ENCODE measurements at places on chromosomes 6 and 20.

DNA sequence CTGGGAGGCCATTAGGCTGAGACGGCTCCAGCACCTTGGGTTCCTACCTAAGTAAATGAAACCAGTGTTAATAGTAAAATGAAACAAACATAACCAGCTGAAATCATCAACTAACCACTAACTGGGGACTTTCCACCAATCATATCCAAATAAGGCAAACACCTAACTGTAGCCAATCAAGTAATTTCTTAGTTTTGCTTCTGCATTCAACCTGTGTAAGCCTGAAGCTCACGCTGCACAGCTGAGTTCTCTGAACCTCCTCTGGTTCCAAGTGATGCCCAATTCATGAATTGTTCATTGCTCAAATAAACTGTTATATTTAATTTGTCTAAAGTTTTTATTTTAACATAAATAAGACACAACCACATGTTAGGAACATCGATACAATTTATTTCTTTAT is 22.5 kb downstream of the KLHL32 start:
- peak; percentile 56 for DNase-seq

GRCh38 chr20:44336086-44336485 is 757 bp upstream of the R3HDML start:
- no peak for DNase-seq

DNA sequence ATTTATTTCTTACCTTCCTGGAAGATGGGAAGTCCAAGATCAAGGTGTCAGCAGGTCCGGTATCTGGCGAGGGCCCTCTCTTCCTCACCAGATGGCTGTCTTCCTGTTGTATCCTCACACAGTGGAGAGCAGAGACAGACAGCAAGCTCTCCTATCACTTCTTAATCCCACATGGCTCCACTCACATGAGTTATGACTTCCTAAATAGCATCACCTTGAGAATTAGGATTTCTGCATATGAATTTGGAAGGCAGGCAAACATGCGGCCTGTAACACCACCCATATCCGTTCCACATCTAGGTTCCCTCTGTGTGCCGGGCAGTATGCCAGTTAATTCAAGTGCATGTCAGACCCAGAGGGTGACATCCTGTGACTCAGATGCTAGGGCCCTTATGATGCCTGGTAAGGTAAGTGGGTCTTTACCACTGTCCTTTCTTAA is 2.1 kb downstream of the RAET1E start:
- peak; percentile 77 for DNase-seq

DNA sequence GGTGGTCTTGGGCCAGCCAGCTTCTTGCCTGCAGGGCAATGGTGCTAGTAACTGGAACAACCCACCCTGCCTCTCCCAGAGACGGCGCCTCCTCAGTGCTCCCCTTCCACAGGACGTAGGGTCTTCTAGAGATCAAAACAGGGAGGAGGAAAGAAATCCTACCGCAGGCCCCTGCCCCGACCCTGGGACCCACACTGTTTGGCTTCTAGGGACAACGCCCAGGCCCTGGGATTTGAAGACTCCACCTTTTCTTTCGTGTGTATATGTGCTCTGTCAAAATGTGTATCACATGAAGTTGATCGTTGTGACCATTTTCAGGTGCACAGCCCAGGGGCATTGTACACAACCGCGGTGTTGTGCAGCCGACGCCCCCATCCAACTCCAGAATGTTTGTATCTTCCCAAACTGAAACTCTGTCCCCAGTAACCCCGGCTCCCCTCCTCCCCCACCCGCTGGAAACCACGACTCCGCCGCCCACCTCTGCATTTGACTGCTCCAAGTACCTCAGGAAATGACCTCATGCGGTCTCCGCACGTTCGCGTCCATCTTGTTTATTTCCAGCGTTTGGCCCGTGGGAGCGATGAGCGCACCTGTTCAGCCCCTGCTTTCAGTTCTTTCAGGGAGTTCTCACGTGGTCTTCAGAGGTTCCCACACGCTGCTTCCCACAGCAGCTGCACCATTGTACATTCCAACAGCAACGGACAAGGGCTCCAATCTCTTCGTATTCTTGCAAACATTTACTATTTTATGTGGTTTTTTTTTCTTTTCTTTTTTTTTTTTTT is 3.4 kb upstream of the BHLHE23 start:
- DNase-seq = peak; percentile 46

- no peak for DNase-seq
Measured at GRCh38 chr6:91088515-91088914, 501.6 kb upstream of the MAP3K7 start.

GRCh38 chr6:14365393-14365792 is 247.8 kb downstream of the CD83 start:
- peak; percentile 7 for DNase-seq

DNA sequence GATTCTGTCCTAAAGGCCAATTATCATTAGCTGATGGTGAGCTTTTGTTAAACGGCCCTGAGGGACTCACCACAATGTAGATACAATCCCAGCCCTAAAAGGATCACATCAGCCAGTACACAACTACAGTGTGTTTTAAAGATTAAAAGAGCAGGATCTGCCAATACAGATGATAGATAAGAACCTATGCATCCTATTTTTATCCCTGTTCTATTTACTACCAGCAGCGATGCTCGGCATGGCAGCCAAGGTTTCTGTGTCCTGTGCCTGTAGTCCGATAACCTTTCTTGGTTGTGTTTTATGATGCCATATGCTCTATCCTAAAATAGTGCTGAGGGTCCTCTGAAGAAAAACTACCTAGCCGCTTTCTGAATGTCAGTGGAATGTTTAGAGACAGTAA is 289.4 kb downstream of the PHACTR1 start:
- no peak for DNase-seq

DNA sequence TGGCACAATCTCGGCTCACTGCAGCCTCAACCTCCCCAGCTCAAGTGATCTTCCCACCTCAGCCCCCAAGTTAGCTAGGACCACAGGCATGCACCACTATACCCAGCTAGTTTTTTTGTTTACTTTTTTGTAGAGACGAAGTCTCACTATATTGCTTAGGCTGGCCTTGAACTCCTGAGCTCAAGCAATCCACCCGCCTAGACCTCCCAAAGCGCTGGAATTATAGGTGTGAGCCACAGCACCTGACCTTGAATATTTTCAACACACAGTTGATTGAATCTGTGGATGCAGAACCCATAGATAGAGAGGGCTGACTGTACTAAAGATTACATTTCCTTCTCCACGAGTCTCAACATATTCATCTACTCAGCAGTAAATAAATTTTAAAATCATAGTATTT is 15.6 kb downstream of the CDK19 start:
- no peak for DNase-seq

DNA sequence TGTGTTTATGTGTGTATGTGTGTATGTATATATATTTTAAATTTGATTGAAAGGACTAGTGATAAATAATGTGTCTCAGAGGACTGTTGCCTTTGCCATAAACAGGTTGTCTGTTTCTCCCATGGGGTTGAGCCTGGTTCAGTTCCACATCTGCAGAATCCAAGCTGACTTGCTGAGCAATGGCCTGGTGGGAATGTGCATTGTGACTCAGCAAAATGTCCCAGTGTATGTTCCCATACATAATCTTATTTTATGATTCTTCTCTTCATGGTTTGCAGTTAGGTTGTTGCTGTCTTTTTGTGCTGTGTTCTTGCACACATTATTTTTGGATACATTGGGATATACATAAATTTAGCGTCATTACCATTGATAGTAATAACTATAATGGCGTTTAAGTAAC is 115.6 kb upstream of the SLC24A3 start:
- no peak for DNase-seq

DNA sequence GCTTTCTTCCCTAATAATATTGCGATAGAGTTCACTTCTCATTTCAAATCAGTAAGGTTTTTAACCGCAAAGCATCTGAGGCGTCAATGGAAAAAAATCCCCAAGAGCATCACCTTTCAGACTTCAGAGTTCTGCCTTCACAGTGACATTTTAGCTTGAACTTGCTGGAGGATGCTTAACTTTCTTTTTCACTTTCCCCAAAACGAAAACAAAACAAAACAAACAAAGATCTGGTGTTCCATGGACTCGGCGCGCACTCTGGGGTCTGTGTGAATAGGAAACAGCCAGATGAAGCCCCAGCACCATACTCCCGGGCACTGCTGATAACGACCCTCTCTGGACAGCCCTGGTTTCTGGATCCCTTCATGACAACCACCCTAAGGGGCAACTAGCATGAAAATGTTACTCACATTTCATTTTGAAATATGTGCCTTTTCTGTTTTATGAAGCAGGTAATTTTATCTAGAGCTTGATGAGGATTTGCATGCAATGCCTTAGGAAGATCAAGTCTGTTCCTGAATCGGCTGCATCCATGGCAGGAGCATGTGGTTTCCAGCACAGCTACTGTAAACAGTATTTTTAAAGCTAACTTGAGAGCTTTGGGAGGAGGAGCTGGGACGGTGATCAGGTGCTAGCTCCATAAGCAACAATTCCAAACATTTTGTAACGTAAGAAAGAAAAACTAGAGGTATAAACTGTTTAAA is 44.5 kb downstream of the RAMACL start:
- no peak for DNase-seq

- DNase-seq = peak; percentile 76
Measured at GRCh38 chr6:116190550-116190949, 63.3 kb downstream of the TSPYL4 start.

GRCh38 chr6:113433335-113433991 is 423.7 kb upstream of the MARCKS start:
- no peak for DNase-seq

- DNase-seq = peak; percentile 59
Measured at GRCh38 chr6:130421585-130421984, 55.8 kb downstream of the TMEM200A start.

DNA sequence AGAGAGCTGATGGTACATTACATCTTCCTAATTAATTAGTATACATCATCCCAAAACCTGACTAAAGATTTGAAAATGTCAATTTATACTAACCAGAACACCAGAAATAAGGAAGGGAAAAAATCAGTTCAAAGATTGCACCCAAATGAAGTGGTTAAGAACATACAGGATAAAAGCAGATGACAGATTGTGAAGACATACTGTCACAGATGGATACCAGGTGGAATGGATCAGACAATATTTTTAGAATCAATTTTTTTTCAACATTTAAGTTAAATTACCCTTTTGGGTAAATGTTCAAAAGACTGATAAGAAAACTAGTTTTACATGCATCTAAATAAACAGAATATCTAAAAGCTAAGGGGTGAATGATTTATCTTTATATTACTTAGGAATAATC is 47.6 kb downstream of the EPHA7 start:
- no peak for DNase-seq

DNA sequence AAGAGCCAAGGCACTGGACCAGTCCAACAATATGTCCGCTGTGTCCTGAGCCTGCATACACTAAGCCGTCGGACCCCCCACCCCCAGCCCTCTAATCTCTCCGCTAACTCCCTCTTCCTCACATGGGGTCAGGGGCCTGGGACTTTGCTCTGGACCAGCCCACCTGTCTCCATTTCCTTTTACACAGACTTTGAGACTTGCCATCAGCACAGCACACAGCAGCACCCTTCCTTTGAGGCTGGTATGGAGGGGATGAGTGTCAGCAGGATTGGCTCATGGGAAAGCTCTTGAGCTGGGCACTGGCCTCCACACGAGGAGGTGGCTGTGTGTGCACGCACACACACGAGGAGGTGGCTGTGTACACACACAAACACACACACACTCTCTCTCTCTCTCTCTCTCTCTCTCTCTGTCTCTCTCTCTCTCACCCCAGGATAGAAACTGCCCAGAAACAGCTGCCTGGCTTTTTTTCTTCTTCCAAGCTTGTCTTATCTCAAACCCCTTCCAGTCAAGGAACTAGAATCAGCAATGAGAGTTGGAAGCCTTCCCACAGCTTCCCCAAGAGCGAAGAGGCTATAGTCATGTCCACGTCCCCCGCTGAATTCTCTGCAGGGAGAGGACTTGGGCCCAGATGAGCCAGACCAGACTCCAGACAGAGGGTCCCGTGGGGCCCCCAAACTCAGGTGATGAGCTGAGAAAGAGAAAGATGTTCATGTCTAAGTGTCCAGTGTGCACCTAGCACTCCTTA is 18.6 kb downstream of the SLC9A8 start:
- no peak for DNase-seq

DNA sequence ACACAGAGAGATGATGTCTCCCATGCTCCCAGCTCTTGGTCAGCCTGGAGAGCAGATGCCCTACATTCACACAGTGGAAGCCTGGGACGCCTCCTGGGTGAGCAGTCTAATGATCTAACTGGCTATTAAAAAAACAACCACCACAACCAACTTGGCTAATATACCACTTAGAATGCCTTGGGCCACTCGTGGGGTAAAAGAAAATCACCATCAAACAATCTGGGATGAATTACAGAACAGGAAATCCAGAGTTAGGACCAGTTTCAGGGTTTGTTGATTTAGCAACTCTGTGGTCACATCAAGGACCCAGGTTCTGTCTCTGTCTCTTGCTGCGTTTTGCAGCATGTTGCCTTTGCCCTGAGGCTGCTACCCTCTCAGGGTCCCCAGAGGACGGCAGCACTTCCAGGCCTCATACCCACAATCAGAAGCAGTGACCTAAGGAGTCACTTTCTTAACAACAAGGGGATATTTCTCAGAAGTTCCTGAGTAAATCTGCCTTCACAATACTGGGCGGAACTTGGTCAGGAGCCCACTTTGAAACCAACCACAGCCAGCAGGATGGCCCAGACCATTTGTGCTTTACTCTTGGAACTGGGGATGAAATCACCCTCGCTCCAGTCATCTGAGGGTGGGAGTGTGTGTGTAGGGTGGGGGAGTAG is 118.7 kb downstream of the CLIC5 start:
- no peak for DNase-seq

- no peak for DNase-seq
Measured at GRCh38 chr6:159259441-159260125, 90.4 kb downstream of the FNDC1 start.

All from kidney tubule cell (primary cell).